ENCODE measurements at places on chromosomes 5 and 9. TPM values are rescaled to one million over a fixed set of nuclear protein-coding genes. Genes with fewer than 3 reads are reported as not detected.
A peak's percentile ranks its signal among the peaks of the same experiment; 100 is the strongest.

The HTR4 gene
- polyA plus RNA-seq = 0.42 TPM

The GRM6 gene
- polyA plus RNA-seq = 1.5 TPM

The FAM153A gene
- polyA plus RNA-seq = 0.22 TPM

The NNT gene
- polyA plus RNA-seq = 97.7 TPM

The SLC28A3 gene
- polyA plus RNA-seq = 0.58 TPM

The EPB41L4A gene
- polyA plus RNA-seq = 17.3 TPM

The BARX1 gene
- not detected for polyA plus RNA-seq

The WNT8A gene
- polyA plus RNA-seq = not detected

The SLC27A6 gene
- polyA plus RNA-seq = 5.2 TPM

The PCDHB4 gene
- polyA plus RNA-seq = 2.9 TPM

DNA sequence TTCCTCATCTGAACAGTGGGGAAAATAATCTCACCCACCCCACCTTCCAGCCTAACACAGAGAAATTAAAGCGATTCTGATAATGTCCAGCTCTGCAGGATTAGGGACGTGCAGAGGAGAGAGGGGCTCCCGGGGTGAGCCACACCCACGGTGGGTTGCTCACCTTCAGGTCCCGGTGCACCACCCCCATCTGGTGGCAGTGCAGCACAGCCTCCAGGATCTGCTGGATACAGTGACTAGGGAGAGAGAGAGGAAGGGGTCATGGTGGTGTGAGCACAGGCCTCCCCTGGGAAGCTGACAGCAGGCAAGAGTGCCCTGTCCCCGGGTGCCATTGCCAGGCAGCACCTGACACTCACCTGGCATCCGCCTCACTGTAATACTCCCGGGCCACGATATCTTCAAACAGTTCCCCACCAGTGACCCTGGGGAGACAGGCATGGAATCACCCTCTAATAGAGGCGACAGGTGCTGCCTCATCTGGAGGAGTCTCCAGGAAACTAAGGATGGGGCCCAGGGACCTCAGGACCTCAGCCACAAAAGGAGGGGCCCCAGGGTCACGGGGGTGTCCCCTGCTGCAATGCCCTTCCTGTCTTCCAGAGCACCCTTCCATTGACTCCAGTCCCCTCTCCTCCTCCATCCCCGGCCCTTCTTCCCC lies 33.0 kb downstream of the CAMK2A start:
- no peak for DNase-seq

- no peak for DNase-seq
Measured at GRCh38 chr5:176785184-176786145, 24.9 kb upstream of the UNC5A start.

DNA sequence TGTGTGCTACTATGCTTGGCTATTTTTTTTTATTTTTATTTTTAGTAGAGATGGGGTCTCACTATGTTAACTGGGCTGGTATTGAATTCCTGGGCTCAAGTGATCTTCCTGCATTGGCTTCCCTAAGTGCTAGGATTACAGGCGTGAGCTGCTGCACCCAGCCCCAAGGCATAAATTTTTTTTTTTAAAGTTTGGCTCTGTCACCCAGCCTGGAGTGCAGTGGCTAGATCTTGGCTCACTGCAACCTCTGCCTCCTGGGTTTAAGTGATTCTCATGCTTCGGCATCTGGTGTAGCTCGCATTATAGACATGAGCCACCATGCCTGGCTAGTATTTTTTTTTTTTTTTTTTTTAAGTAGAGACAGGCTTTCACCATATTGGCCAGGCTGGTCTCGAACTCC lies 70.3 kb downstream of the RAB24 start:
- DNase-seq = no peak

DNA sequence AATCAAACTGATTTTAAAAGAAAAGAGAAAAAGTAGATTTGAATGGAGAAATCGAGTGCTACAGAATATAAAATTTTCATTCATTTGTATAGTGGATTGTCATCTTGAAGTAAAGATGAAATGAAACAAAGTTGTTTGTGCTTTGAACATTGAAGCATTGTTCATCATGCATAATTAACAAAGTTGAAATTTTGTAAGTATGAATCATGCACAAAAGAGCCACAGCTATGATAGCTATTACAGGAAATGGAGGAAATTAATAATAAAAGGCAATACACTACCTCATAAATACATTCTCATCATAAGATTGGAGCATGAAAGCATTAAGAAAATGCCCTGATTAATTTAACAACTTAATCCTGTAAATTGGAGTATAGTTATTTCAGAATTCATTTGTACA lies 153.4 kb upstream of the TLX3 start:
- DNase-seq = no peak

GRCh38 chr9:74496819-74497747 lies at the start of gene RORB:
Gene RORB, plus strand, starts transcription at chr9:74497335. Its CDS starts 642 bp downstream, at chr9:74497977.
- DNase-seq = peak; percentile 48

- no peak for DNase-seq
Measured at GRCh38 chr9:79395755-79396154, 176.0 kb upstream of the TLE4 start.

DNA sequence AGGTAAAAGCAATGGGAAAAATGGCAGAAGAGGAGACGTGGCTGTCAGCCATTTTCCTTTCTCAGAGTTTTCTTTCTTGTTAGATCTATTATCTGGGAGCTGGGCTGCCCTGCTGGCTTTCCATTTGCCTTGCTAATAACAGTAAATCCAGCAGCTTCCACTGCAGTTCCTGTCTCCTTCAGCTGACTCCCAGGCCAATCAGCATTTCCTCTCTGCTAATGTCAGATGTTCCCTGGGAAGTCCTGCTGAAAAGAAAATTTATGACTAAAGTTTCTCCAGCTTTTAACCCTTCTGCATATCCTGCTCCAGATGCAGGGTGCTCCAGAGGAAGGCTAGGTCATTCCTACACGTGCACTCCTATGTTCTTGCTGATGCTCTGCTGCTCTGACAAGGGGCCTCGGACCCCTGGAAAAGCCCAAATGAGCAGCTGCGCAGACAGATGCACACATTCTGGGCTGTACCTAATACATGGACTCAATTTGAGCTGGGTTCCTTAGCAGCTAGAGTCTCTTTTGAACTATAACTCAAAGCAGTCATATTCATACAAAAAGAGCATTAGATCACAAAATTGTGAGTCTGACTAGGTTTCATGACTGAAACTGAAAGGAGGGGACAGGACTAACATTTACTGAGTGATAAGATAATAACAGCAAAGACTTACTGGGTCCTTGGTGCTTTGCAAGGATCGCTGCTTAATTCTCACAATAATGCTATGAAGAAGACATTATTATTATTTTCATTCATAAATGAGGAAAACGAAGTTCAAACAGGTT lies 182.2 kb downstream of the MAPKAP1 start:
- DNase-seq = no peak

DNA sequence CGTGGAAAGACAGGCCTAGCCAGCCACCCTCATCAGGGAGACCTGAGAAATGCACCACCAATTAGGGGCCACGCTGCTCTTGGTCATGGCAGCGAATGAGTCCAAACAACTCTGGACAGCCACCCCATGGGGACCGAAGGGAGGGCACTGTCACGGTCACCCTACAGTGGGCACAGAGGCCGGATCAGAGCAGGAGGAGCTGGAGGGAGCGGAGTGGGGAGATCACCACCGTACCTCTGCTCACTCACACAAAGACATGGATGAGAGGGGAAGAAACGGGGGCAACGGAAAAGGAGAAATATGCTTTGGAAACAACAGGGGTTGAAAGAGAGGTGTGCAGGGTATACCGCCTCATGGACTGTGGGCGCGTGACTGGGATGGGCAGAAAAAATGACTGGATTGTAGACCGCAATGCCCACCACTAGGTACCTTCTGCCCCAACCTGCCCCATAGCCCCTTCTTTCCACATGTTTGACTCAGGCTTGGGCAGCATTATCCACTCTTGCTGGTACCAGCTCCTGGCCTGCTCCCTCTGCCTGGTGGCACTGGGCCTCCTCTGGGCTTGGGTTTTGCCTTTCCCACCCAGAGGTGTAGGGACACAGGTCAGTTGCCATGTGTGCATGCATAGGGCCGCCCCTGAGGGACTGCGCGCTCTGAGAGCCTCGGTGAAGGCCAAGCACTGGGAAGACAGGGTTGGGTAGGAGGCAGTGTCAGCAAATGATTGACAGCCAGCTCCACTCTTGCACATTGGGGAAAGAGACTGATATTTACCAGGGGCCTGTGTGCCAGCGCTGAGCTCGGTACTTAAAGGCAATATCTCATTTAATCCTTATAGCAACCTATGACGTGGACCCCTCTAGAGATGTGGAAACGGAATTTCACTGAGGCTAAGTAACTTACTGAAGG lies 76.6 kb downstream of the CRB2 start:
- DNase-seq = no peak

DNA sequence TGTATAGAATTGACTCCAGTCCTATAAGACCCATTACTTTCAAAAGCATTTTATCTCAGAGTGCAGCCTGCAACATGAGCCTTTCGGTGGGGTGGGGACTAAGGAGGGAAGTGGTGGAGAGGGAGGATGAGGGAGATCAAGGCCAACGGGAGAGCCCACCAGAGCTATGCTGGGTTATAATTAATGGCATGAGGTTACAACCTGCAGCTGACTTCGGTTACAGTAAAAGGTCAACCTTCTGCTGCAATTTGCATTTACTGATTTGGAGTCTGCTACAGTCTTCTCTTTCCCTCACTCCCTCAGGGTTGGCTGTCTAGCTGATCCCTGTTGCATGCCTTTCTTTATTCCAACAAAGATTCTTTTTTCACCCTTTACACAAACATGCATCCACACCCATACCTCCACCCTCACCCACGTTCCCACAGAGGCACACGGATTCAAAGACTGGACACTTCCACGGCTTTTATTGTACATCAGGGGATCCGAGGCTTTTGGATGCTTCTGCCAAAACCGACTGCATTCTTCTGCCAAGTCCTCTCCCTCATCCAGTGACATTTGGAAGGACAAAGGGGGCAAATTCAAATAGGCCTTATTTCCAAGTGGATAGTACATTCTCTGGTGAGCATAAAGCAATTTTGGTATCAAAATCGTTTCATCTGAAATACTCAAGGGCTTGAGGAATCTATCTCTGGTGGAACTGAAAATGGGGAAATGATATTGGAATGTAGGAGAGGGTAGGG lies 381.2 kb downstream of the NFIB start:
- no peak for DNase-seq

DNA sequence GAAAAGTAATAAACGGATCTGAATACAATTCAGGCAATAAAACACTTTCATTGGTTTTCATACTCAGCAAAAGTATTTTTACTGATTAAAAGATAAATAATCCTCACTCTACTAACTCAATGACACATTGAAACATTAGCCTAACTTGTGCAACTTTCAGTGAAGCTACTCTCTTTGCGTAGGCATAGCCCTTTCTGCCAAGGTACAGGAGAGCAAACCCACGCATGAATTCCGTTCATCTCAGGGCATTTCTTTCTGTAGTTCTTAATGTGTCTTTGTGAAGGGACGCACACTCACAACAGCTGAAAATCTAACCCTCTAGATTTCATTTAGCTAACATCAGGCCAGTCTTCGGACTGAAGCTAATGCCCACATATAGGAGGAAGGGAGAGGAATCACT lies 66.4 kb upstream of the TLE1 start:
- DNase-seq = no peak

DNA sequence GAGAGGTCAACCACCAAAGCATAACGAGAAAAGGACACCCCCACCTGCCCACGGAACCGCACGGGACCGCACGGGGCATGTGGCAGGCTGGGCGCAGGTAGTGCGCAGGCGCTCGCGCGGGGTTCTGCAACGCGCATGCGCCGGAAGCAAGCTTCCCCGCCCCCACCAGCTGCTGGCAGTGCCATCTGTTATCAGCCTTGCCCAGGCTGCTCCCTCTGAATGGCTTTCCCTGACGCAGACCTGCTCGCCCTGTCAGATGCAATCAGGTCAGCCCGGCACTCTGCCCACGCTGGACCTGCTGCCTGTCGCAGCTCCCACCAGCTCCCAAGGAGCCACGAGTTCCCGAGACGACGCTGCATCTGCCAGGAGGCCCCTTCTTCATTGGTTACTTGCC lies 22.8 kb downstream of the PTCH1 start:
- no peak for DNase-seq

GRCh38 chr5:31193591-31194467 lies at the start of gene CDH6:
Gene CDH6, plus strand, starts transcription at chr5:31193686. Its CDS starts 73,788 bp downstream, at chr5:31267474.
- no peak for DNase-seq

DNA sequence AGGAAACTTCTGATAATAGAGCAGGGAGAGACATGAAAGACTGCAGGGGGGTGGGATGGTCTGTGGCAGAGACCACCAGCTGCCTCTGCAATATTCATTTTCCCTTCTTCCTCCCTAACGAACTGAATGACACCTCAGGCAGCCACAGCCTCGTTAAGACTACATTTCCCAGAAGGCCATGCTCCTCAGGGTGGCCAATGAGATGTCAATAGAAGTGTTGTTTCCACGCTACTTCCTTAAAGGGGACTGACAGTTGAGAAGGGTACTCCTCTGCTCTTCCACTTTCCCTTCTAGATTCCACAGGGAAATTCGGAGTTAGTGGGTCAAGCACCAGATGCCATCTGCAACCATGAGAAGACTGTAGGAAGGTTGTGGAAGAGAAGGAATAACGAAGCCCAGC lies 52.0 kb upstream of the DAPK1 start:
- no peak for DNase-seq

DNA sequence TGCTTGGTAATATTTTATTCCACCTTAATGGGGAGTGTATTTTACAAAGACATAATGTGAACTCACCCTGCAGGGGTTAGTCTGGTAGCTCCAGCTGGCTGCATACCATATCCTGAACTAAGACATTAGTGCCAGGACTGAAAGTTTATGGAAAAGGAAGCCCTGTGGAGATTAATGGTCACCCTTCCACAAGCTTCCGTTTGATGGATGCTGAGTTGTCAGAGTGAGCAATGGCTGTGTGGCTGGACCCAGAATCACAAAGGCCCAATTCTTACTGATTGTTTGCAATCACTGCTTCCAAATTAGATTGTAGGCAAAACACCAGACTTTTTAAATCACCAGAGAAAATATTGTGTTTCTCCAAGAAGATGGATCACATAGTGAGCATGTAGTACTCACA lies 90.1 kb upstream of the TRPC7 start:
- DNase-seq = no peak

GRCh38 chr5:147554261-147554817 lies 44.5 kb upstream of the DPYSL3 start:
- peak; percentile 62 for DNase-seq

DNA sequence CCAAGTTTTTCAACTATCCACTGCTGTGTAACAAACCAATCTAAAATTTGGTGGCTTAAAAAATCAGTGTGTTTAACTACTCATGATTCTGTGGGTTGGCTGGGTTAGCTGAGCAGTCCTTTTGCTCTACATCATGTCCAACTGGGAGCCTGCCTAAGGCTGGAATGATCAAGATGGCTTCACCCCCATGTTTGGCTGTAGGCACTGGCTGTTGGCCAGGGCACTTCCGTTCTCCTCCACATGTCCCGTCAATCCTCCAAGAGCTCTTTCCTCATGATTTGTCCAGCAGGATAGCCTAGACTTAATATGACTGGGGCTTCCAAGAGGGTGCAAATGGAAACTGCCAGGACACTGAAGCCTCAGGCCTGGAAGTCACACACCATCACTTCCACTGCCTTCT lies 17.0 kb upstream of the TSSK1B start:
- DNase-seq = no peak

DNA sequence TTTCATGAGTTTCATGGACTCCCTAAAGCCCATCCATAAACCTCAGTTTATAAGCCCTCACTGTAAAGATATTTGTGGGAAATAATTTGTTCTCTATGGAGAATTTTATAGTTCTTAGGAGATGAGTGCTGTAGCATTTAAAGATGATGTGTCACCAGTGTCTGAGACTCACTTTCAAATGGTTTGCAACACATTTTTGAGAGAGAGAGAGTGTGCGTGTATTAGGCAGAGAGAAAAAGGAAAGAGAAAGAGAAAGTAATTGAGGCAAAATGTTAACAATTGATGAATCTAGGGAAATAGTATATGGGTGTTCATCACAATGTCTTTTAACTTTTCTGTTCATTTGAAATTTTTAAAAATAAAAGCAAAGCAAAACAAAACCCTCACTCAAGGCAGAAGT lies 479.0 kb downstream of the ZSWIM6 start:
- no peak for DNase-seq

All from right lung (tissue), 10 donors.